ENCODE measurements at places on chromosomes 6 and 20. TPM values are rescaled to one million over a fixed set of nuclear protein-coding genes. Genes with fewer than 3 reads are reported as not detected.

- no peak for DNase-seq
Observed at GRCh38 chr20:8470156-8470555, 338.1 kb downstream of the PLCB1 start.

DNA sequence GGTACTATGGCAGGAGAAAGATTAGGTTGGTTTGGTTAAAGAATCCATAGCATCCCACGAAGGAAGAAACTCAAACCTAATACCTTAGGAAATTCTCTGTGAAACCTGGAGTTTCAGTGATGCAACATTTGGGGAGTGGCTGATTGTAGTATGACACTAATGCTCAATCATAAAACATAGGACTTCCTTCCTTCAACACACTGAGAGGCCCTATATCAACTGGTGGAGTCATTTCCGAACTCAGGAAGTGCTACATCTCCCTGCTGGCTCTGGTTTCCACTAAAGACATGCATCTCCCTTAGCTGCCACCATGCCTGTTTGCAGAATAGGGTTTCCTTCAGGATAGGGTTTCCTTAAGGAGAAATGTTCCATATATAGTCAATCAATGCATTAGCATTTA, 5.2 kb upstream of the MANEA start:
- DNase-seq: no peak

DNA sequence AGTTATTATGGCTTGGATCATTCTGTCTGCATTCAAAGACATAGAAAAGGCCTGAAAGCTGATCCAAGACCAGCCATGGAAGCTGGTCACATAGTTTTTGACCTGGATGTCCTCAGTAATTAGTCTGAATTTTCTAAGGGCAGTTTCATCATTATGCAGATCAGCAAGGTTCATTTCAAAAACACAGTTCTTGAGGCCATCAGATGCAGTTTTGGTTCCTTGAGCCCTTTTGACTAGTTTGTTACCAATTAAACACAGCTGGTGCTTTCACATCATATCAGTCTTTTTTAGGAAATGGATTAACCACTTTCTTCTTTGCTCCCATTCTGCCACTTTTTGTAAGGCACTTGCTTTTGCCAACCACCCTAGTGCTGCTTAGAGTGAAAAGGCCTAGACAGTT, 129.4 kb downstream of the NCOA3 start:
- DNase-seq: no peak

The VEGFA gene
- 103 TPM for total RNA-seq

The GRM4 gene
- total RNA-seq: not detected

DNA sequence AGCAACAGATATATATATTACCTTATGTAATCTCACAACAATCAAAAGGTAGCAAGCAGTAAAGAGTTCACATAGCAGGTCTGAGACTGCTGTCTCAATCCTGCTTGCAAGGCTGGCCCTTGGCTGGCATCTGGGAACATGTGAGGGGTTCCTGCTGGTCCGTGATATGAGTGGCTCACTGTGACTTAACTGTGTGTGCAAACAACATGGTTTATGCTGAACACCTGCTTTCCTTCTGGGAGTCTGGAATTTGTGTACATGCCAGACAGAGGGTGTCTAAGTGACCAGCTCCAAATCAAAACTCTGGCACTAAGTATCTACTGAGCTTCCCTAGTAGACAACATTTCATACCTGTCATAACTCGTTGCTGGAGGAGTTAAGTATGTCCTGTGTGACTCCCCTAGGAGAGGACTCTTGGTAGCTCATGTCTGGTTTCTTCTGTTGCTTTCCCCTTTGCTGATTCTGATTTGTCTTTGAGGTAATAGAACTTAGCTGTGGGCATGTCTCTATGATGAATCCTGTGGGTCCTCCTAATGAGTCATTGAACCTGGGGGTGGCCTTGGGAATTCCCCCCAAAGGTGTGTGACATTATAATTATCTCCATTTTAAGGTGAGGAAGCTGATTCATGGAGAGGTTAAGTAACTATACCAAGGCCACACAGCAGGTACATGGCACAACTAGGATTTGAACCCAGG, 131.6 kb upstream of the NEDD9 start:
- no peak for DNase-seq

DNA sequence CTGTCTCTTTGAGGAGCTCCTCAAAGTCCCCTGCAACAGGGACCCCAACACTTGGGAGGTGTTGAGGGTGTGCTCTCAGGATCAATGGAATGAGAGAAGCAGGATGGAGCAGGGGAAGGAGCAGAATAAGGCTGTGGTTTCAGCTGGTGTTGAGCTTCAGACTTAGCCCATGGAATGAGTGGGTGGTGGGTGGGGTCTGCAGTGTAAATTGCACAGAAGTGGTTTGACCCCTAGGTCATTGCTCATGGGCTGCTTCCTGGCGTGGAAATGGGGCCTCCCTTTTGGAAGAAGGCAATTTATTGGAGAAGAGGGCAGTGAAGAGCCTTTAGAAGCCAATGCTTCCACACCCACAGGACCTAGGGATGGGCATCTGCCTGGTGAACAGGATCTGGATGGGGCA, 37.0 kb upstream of the KCNG1 start:
- DNase-seq: no peak

- DNase-seq: no peak
Observed at GRCh38 chr6:155449450-155450239, 6.0 kb downstream of the NOX3 start.

DNA sequence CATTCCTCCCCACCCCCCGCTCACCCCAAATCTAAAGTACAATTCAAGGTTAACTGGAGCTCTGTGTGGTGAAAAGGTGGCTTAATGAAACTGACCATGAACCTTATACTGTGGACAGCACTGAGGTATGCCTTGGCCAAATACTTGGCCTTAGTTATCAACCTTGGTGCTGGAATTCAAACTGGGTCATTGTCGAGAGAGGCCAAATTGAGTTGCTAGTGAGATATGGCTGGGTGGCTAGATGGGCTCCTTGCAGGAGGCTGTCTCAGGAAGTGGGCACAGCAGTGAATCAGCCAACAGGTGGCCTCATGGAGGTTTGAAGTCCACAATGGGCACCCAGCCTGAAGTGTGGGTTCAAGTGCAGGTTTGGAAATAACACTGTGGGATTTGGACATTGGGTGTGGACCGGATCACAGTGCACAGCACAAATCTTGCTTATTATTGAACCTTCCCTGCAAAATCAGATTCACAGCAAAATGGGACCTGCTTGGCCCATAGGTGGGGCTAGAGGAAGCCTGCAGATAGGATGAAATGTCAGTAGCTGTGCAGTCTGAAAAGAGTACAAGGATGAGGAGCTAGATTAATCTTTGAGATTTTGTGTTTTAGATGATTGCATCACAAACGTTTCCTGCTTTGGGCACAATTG, 5.6 kb upstream of the BTBD3 start:
- no peak for DNase-seq

- no peak for DNase-seq
Observed at GRCh38 chr20:57986666-57987065, 241.8 kb downstream of the ANKRD60 start.

DNA sequence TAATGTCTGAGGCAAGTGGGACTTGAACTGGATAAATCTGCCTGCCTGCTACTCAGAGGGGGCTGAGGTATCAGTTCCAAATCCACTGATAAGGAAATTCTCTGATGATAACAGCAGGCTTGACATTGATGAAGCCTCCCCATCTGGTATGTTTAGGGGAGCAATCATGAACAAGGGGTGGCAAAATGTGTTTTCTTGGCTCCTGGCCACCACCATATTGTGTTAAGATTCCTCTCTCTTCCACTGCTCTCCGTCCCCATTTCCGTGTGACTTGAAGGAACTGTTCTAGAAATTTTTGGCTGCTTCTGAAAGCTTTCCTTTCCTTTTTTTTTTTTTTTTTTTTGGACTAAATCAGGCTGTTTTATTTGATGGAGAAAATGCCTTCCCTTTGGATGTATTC, 335.3 kb upstream of the NRSN1 start:
- DNase-seq: no peak

GRCh38 chr6:66307490-66307889, 600.5 kb upstream of the EYS start:
- no peak for DNase-seq

DNA sequence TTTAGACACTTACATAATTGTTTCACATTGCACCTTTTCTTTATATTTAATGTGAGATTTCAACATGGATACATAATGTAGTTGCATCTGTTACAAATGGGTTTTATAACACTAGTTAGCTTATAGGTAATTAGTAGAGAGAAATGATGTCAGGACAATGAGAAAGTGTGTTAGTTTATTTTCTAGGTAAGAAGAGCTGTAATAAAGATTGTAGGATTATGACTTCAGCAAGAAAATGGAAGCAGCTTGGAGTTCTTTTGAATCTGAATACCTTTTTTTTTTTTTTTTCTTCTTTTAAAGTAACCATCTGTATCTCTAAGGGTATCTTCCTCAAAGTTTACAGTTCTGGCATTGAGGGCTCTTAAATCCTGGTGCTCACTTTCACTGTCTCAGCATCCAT, 35.3 kb downstream of the CD2AP start:
- no peak for DNase-seq

DNA sequence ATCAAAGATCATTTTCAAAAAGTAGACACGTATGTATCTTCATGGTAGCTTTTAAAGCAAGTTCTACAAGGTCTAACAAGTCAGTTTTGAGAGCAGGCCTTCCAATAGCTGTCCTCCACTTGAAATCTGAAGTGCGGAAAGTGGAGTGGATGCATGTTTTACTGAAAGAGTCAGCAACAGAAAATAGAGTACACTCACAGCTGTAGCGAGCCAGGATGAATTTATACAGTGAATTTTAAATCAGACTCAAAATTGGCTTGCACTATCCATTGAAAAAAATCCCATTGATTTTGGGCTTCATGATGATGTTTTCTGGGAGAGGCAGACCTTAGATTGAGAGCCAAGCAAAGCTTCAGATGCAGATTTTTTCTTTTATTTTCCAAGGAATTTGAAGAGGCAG, 80.6 kb downstream of the GJA10 start:
- no peak for DNase-seq

DNA sequence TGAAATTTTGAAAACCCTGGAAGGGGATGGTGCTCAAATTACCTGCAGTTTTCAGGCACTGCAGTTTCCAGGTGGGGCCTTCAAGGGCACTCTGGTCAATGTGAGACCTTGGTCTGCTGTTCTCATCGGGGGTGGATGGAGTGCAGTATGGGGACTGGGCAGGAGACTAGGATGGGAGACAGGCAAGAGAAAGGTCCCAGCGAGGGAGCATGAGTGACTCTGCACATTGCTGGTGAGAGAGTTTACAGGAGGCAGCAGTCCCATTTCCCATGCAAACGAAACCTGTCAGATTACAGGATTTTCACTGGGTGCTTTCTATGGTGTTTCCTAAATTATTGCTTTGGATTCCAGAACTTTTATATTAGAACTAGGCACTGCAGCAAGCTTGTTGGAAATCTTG, 73.5 kb upstream of the DTNBP1 start:
- DNase-seq: no peak

DNA sequence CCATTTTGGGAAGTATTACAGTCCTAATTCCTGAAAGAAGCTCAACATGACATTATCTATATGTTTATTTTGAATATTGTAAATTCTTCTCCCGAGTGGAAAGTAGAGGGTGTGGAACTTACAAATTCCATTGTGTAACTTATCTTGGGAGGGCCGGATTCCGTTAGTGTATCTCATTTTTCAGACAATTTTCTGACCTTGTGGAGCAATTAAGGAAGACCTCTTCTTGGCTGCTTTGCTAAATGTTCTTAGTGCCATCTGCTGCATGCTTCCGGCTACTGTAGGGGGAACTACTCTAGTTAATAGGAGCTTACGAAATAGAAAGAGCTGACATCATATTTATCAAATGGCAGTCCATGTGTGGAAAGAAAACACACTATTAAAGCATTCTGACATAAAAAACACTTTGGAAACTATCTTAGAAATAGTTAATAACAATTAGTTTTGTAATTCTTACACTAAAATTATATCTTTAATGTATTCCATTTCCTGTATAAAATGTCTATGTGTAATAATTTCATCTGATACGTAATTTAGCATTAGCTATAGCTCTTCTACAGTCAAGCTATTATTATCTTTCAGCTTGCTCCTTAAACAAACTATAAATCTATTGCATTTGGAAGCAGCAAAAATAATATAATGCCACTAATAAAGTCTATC, 41.5 kb upstream of the KCNQ5 start:
- DNase-seq: peak; percentile 13

DNA sequence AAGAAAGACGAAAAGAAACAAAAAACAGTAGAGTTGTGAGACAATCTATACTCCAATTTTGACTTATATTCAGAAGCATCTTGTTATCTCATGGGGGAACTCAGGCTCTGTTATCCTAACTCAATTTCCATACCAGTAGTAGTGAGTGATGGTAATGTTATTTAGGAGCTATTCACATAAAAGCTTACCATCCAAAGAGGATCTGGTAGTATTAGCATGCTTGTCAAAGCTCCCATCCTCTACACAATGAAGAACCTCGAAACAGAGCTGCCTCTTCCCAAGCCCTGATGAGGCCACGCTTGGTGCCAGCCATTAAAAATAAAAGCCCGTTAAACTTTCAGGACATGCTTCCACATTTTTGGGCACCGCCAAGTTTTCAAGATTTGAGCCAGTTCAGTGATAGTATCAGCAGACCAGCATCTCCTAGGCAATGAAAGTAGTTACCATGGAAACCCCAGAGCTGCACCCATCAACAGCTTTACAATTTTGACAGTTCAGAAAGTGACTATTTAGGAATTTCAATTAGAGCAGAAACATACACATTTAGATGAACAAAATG, 173.3 kb downstream of the CD83 start:
- no peak for DNase-seq

DNA sequence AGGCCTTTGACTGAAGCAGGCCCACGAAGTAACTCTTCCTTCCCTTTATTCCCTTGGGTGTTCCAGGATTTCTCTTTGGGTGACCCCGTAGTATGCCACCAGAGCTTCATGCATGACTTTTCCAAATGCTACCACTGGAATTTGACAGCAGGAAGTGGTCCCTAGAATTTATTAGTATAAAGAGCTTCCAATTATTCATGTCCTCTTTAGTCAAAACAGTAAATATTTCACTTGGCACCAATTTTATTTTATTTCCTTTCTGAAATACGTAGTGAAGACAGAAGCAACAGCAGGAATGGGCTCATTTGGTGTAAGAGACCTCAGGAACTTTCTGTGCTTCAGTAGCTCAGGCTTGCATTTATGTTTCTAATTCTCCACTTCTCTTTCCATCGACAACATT, 151.3 kb downstream of the LCA5 start:
- no peak for DNase-seq

GRCh38 chr20:45467861-45468260, 1.7 kb upstream of the WFDC2 start:
- no peak for DNase-seq

The WASF1 gene
- total RNA-seq: 13.0 TPM

DNA sequence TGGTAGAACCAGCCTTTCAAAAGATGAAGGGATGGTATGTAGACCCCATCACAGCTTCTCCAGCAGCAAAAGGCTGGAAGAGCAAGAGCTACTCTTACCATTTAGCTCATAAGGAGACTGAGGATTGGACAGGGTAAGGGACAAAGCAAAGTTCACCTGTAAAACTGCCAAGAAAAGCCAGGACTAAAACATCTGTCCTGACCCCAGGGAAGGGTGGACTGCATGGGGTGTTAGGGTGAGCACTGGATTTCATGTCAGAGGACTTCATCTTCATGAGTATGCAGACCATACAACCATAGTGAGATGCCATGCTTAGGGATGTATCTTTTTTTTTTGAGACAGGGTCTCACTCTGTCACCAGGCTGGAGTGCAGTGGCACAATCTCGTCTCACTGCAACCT, 19.3 kb downstream of the AHCY start:
- no peak for DNase-seq
